H54 (cell line): ENCODE measurements at places on chromosomes 12 and 14.

GRCh38 chr14:40248671-40249070, 816.4 kb upstream of the FBXO33 start:
- no peak for DNase-seq

- no peak for DNase-seq
Measured at GRCh38 chr12:86091681-86092080, 164.5 kb downstream of the MGAT4C start.

GRCh38 chr12:63068857-63069442, 82.1 kb downstream of the AVPR1A start:
- DNase-seq, result no peak

DNA sequence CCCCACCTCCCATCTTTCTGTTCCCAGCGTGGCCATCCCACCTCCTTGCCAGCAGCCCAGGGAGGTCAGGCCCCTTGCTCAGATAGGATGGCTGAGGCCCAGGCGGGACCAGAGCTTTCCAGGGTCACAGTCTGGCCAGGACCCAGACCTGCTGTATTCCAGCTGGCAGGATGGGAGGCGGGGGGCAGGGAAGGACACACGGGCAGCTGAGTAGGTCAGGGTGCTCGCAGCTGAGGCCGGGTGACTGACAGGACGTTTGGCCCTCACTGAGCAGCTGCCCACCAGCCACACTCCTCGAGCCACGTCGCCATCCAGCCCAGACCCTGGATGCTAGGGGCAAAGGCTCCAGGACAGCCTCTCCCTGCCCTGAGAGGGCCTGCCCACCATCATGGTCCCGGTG, 4.0 kb downstream of the NUDT14 start:
- DNase-seq, result no peak

DNA sequence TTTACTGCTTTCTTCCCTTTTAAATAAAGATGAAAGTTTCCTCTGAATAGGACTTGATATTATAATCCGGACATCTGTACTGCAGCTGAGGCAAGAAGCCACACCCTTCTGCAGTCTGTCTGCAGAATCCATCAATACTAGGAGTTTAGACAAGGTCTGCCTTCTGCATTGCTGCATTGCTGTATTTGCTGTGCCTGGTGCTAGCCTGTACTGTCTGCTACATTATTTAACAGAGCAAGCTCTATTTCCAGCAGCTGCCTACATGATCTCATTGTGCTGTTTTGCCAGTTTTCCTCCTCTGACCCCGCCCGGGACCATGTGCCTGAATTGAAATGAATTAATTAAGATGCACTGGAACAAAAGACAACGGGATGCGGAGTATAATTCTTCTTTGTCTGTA, 1.7 kb downstream of the TUBA1A start:
- no peak for DNase-seq

DNA sequence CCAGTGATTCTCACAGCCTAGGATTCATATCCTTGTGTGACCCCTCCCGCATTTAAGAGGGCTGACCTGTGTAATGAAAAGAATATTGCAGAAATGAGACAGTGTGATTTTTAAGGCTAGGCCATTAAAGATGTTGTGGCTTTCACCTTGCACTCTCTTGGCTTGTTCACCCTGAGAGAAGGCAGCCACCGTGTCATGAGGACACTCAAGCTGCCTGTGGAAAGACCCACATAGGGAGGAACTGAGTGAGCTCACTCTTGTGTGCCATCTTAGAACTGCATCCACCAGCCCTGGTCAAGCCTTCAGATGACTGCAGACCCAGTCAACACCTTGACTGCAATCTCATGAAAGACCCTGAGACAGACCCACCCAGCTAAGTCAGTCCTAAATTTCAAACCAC, 46.3 kb upstream of the TMPO start:
- no peak for DNase-seq
